DMS53 (cell line): ENCODE measurements at places on chromosomes 6 and 20.

- DNase-seq, result peak; percentile 60
Observed at GRCh38 chr6:82385961-82386360, 22.3 kb downstream of the TPBG start.

GRCh38 chr6:114249522-114249921 is 93.3 kb downstream of the HS3ST5 start:
- no peak for DNase-seq

GRCh38 chr6:36099869-36100483 is 30.3 kb upstream of the MAPK13 start:
- DNase-seq, result no peak

DNA sequence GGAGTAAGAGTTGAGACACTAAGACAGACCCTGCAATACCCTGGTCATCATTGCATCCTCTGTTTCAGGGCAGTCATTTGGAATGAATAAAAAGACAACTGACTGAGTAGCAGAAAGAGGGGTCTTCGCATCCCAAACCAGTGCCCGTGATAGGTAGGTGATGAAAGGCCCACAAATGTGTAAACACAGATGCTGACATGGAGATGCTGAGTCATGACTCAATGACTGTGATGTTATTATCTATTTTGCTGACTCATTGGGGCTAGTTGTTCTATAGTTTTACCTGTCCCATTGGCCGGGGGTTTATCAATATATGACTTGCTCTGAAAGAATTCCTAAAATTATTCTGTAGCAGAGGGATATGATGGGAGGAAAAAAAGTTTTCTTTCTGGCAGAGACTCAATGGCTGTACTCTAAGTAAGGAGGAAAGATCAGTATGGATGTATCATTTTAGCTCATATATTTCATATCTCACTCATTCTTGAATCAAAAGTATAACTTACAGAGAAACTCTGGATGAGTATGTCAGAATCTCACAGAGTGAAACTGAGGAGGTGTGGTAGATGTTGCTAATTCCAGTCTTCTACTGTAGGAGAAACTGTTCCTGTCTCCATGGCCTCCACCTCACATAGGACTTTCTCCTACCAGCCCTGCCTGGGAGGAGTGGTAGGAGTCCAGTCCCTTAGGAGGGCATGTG is 119.9 kb upstream of the PREP start:
- peak; percentile 66 for DNase-seq

- no peak for DNase-seq
Observed at GRCh38 chr6:158766621-158767455, 52.3 kb downstream of the EZR start.

GRCh38 chr6:170052991-170053821 is 237.7 kb downstream of the DLL1 start:
- no peak for DNase-seq

GRCh38 chr20:17868151-17868550 is 100.4 kb downstream of the SNX5 start:
- DNase-seq, result no peak

DNA sequence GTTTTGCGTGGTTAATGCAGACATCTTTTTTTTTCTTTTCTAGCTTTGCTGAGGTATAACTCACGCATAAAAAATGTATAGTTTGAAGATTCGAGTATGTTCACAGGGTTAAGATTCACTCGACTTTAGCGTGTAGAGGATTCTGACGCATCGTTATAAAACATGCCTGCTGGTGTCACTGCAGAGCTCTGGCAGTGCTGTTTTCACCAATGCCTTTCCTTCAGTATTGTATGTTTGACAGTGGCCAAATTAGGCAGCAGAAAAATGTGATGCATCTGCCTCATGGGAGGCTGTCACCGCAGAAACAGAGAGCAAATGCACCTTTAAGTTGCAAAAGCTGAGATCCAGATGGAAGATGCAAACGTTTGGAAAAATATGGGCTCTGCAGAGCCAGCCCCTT is 18.0 kb upstream of the SIRPB2 start:
- peak; percentile 42 for DNase-seq

GRCh38 chr6:34512738-34513115 is 43.4 kb downstream of the SPDEF start:
- no peak for DNase-seq

- no peak for DNase-seq
Observed at GRCh38 chr20:43515628-43516027, 8.1 kb downstream of the L3MBTL1 start.

DNA sequence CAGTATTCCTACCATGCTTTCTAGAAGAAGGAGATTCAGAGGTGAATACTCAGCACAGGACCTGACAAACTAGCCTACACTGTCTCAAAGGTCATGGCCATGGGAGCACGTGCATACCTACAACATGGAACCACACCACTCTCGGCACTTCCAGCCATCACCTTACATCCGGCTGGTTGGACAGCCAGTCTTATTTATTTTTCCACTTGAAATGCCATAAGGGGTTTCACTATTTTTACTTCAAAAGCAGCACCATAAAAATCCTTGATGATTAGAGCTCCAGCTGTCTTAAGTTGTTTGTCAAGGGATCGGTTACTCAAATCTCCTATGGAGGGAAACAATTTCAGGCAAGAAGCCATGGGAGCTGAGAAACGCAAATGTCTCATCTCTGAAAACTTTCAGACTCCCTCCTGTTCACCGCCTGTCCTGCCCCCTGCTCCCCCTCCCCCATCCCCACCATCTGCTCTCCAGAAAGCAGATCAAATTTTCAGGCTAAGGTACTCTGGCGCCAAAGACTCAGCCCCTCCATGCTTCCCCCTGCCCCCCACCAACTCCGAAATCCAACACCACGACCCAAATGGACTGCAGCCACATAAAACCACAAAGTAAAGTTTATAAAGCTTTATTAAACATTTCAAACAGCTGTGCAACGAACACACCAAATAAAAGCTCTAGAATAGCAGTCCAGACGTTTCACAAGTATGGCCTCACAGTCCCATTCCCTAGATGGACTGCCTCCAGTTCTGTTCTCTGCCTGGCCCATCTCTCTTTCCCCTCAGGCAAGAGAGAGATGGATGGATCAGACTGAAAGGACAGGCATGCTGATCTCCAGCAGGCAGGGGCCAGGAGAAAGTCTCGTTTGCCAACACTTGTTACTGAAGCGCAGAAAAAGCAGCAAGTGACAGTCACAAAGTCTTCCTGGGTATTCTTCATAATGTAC is 4.0 kb upstream of the NNAT start:
- DNase-seq, result peak; percentile 76

DNA sequence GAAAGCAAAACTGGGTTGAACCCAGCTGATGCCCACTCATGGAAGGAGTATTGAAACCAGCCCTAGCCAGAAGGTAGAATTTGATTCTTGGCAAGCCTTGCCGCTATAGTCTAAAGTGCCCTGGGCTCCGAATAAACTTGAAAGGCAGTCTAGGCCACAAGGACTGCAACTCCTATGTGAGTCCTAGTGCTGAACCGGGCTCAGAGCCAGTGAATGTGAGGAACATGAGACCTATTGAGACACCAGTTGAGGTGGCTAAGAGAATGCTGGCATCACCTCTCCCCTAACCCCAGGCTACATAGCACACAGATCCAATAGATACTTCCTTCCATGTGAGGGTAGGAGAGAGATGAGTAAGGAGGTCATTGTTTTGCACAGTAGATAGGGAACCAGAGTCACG is 3.5 kb upstream of the DEFB110 start:
- no peak for DNase-seq

GRCh38 chr6:100096341-100096740 is 102.3 kb upstream of the MCHR2 start:
- DNase-seq, result no peak

DNA sequence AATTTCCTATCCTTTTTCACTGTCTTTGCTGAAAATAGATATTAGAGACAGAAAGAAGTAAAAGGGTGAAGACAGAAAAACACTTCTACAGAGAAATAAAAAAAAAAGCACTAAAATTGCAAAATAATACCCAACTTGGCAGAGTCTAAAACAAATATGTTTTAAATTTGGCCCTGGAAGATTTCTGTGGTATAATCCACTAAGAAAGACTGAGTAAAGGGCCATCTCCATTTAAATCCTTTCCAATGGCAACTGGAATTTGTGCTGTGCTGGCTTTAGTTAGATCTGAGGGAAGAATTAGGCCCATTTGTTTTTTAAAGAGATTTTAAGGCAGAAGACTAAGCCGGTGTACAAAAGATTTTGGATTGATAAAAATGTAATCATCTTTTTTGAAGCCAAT is 321.2 kb downstream of the GJA1 start:
- no peak for DNase-seq

DNA sequence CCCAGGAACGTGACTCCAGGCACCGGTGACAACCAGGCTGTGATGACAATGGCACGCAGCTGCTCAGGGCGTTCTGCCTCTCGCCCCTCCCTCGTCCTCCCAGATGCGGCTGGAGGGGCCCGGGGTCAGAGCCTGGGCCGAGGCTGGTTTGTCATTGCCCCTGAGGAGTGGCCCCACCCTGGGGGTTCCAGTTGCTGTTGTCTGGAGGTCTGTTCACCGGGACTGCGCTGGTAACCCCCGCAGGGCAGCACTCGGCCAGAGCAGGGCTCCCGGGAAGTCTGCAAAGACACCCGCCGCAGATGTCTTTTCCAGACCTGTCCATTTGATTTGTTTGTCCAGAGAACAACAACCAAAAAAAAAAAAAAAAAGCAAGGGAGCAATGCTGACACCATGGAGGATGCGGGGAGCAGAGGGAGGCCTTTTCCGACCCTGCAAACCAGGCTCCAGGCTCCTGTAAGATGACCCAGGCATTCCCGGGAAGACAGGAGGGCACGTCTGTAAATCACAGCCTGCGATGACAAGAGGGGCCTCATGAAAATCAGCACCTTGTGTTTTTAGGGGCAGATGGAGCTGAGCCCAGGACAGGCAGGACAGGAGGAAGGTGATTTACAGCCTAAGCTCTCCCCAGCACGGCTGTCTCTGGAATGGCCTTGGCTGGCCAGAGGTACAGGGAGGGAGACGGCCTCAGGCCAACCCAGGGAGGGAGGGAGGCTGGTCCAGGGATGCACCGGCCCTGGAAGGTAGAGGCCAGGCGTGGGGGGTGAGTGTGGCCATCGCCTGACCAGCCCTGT is 189.3 kb downstream of the ERMARD start:
- no peak for DNase-seq

DNA sequence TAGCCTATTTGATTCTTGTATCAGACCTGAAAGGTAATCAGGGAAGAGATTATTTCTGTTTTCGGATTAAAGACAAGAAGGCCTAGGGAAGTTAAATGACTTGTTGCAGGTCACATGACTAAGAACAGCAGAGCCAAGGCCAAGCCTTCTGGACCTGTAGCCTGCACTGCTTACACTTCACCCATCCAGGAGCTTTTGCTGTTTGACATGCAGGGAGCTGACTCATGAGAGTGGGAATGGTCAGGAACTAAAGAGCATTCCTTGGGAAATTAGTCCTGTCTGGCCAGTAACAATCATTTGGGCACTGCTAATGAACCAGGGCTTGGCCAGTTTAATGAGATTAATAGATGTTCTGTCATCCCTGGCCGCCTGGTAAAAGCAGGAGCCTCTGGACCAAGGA is 46.8 kb downstream of the EIF2S2 start:
- DNase-seq, result no peak

GRCh38 chr20:39021748-39022147 is 59.6 kb downstream of the DHX35 start:
- no peak for DNase-seq
